ENCODE measurements at places on chromosomes 12 and 14.

GRCh38 chr12:94875525-94875924 is 128.0 kb downstream of the NDUFA12 start:
- peak; percentile 55 for DNase-seq
- no peaks in the 10 kb centered on the region for H3K4me1 ChIP-seq
- no peak overlapping the region for H3K27ac ChIP-seq
- no peaks in the 10 kb centered on the region for H3K36me3 ChIP-seq

DNA sequence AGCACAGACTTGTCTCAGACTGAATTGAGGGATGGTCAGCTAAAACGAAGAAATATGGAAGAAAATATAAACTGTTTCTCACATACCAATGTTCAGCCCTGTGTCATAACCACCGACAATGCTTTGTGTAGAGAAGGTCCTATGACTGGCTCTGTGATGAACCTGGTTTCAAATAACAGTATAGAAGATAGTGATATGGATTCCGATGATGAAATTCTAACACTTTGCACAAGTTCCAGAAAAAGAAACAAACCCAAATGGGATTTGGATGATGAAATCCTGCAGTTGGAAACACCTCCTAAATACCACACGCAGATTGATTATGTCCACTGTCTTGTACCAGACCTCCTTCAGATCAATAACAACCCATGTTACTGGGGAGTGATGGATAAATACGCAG is 7.9 kb upstream of the MAPK1IP1L start:
- no peaks in the 10 kb centered on the region for H3K4me1 ChIP-seq
- peaks cover 4% of the 10 kb centered on the region for H3K36me3 ChIP-seq
- no peak overlapping the region for H3K4me3 ChIP-seq
- DNase-seq: no peak

DNA sequence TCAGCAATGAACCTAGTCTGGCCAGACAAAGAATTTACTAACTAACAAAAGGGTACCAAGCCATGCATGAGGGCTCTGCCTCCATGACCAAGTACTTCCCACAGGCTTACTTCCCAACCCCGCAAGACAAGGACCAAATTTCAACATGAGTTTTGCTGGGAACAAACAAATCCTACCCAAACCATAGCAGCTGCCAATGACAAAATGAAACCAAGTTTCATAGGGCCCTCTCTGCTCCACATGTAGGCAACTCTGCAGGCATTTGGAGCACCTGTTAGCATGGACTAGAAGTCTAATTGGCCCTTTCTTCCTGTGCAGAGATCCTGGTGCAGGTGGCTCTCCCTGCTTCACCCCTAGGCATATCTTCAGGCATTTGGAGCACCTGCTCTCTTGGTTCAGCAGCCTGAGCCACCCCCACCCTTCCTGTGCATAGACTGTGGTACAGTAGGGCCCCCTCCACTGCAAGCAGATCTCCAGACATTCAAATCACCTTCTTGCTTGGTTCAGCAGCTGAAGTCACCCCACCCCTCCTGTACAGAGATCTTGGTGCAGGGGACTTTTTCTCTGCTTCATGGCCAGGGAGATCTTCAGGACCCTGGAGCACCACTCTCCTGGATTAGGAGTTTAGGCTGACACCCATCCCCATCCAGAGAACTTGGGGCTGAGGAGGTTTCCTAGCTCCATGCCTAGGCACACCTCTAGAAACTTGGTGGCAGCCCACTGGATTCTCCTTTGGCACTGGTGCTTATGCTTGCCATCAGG is 308.7 kb downstream of the RPAP3 start:
- DNase-seq: no peak
- no peaks in the 10 kb centered on the region for H3K36me3 ChIP-seq
- H3K4me3 ChIP-seq: no peak overlapping the region
- no peaks in the 10 kb centered on the region for H3K4me1 ChIP-seq
- H3K27ac ChIP-seq: no peak overlapping the region

DNA sequence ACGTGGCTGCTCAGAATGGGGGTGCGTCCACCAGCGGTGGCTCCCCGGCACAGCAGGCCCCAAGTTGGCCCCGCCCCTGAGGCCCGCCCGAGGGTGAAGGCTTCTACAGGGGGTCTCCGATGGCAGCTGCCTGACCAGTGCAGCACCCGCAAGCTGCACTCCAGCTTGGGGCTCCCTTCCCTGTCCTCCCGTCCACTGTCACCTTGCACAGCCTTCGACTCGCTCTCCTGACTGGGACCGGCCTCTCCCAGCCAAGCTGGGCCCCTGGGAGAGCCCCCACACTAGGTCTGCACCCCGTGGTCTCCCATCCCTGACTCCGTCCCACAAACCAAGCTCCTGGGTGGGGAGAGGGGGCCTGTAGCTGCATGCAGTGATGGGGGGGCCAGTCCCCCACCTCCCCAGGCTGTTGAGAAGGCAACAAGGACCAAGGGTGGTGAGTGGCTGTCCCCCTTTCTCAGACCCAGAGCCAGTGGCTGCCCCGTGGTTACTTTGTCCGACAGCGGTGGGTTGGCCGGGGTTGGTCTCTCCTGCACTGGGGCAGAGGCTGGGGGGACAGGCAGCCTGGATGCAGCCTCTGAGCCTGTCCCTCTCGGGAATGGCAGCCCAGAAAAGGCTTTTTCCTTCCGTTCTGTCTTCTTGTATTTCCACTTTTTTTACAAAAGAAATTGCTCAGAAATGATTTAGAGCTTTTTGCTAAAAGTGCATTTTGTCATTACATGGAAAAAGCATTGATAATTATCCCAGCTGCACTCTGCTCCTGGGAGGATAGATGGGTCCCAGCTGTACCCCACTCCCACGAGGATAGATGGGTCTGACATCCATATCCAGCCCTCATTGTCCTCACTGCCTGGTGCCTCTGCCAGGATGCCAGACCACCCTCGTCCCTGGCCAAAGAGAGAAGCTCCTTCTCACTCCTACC is 217.0 kb downstream of the KIF26A start:
- no peaks in the 10 kb centered on the region for H3K27me3 ChIP-seq
- H3K4me1 ChIP-seq: no peaks in the 10 kb centered on the region
- no peak overlapping the region for H3K4me3 ChIP-seq
- no peak overlapping the region for H3K27ac ChIP-seq

DNA sequence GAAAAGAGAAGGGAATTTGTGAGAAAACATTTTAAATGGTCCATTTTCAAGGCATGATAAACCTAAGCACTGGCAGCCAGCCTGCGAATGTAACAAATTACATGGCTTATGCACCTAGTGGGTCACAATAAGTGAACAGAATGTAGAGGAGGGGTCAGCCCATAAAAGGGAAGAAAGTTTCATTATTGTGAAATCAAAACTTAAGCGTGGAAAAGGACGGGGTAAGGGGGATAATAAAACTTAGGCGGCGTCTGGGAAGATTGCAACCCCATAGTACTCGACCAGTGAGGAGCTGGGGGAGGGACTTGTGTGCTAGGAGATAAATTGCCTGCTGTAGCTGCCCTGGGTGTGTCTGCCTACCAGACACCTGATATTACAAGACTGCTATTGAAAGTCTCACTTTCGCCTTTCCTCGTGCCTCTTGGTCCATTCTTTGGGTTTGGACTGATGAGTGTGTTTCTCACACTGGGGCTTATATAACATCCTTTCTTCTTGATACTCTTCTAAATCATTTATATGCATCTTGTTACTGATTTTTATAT is 40.6 kb downstream of the ZDHHC17 start:
- no peak for DNase-seq
- H3K27ac ChIP-seq: no peak overlapping the region
- no peaks in the 10 kb centered on the region for H3K4me1 ChIP-seq
- peaks cover 35% of the 10 kb centered on the region for H3K36me3 ChIP-seq

- no peak for DNase-seq
- H3K27ac ChIP-seq: no peak overlapping the region
- H3K36me3 ChIP-seq: peaks cover 24% of the 10 kb centered on the region
- H3K4me3 ChIP-seq: no peak overlapping the region
Observed at GRCh38 chr14:102029956-102030355, 56.9 kb downstream of the HSP90AA1 start.

GRCh38 chr14:87199381-87199780 is 793.6 kb downstream of the GALC start:
- no peaks in the 10 kb centered on the region for H3K27me3 ChIP-seq
- H3K36me3 ChIP-seq: no peaks in the 10 kb centered on the region
- no peak overlapping the region for H3K27ac ChIP-seq

DNA sequence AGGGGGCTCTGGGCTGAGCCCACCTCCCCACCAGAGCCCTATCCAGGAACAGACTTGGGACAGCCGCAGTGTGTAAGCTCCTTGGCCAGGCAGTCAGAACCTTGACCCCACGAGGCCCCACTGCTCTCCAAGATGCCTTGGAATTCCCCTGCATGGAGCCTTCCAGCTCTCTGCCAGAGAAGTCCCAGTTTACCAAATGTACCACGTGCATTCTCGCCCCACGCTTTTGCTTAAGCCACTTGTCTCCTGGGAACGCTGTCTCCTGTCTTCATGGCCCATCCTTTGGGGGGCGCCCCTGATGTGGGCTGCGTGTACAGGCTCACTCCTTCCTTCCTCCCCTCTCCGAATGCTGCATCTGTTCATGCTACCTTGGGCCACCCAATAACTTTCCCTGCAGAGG is 7.9 kb downstream of the FAIM2 start:
- H3K27ac ChIP-seq: no peak overlapping the region
- no peak overlapping the region for H3K4me3 ChIP-seq
- H3K36me3 ChIP-seq: no peaks in the 10 kb centered on the region
- no peak for DNase-seq

DNA sequence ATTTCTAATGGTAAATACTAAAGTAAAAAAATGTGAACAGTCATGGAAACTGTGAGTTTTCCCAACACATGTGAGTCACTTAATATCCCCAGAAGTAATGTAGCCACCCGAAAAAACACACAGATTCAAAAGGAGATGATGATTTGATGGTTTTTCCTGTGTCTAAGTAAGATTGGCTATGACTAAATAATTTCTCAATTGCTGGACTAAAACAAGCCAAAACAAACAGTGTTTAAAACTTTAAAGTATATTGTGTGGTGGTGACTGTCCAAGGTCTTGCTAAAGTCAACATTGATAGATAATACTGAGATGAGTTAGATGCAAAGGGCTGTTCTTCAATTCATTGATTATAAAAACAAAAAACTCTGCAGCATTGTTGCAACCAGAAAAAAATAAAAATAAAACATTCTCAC is 89.6 kb upstream of the SOX5 start:
- H3K27ac ChIP-seq: no peak overlapping the region
- peaks cover 41% of the 10 kb centered on the region for H3K4me1 ChIP-seq
- no peaks in the 10 kb centered on the region for H3K36me3 ChIP-seq
- no peak overlapping the region for H3K4me3 ChIP-seq

GRCh38 chr14:92582706-92583452 is 69.3 kb downstream of the RIN3 start:
- H3K4me1 ChIP-seq: no peaks in the 10 kb centered on the region
- H3K4me3 ChIP-seq: no peak overlapping the region
- no peak overlapping the region for H3K27ac ChIP-seq
- no peaks in the 10 kb centered on the region for H3K36me3 ChIP-seq

DNA sequence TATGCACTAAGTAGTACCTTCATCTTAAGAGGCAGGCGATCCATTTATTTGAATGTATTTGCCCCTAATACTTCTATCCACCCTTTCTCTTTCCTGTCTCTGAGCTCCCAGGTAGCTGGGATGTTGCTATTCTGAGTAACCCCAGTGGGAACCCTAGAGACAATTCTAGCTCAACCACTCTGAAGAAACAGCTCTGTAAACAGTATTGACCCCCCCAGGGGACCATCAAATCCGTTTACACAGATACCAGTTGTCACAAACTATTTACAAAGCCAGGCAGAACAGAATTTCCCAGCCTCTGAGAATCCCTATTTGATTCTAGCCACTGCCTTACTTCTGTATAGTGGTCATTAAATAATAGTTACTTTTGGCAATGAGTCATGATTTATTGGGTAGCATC is 64.9 kb downstream of the MIPOL1 start:
- DNase-seq: peak; percentile 71
- H3K4me3 ChIP-seq: no peak overlapping the region
- no peaks in the 10 kb centered on the region for H3K36me3 ChIP-seq
- peaks cover 14% of the 10 kb centered on the region for H3K4me1 ChIP-seq
- H3K27me3 ChIP-seq: no peaks in the 10 kb centered on the region

- no peaks in the 10 kb centered on the region for H3K36me3 ChIP-seq
- no peak overlapping the region for H3K4me3 ChIP-seq
- H3K4me1 ChIP-seq: no peaks in the 10 kb centered on the region
- no peak for DNase-seq
Observed at GRCh38 chr14:104499784-104500760, 79.5 kb upstream of the C14orf180 start.

GRCh38 chr12:5200278-5201087 is 156.8 kb downstream of the KCNA5 start:
- no peak overlapping the region for H3K27ac ChIP-seq
- no peaks in the 10 kb centered on the region for H3K27me3 ChIP-seq
- H3K4me3 ChIP-seq: no peak overlapping the region
- peaks cover 43% of the 10 kb centered on the region for H3K4me1 ChIP-seq
- DNase-seq: peak; percentile 88

DNA sequence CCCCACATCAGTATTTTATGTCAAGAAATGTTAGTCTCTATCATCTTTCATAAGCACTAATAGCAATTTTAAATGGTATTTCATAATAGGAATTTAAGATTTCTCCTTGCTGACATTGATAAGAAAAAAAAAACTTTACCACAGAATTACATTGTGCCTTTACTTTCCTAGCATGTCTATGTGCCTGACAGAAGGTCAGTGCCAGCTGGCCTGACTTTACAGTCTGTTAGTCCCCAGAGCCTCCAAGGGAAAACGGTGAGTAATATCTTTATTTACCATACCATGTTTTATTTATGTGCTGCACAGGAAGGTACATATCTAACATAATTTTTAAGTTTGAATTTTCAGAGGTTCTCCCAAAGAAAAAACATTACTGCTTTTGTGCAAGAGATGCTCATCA is 152.0 kb upstream of the AEBP2 start:
- peaks cover 7% of the 10 kb centered on the region for H3K4me1 ChIP-seq
- no peaks in the 10 kb centered on the region for H3K27me3 ChIP-seq

DNA sequence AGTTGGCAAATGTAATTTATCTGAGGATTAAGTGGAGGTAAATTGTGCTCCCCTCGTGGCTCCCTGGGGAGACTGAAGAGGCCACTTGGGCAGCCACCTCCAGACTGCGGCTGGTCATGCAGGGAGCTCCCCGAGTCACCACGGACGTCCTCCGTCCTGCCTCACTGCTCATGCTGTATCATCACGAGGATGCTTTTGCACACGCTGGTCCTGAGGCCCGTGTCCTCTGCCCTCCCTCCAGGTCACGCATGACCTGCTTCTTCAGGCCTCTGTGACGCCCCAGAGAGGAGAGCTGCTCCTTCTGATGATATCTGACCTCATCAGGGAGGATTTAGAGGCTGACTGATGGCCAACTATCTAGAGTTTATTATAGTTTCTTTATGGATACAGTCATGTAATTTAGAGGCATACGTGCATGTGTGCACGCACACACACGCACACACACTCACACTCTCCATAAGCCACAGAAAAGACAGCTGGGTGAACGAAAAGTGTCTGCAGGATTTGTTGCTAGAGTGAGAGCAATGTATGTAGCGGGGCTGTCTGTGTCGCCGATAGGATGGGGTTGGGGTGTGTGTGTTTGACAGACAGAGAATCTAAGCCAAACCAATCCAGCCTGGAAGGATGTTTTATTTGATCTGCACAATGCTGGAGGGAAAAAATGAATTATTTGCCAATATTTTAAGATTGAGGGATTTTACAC is 160.0 kb downstream of the ADGRD1 start:
- no peak overlapping the region for H3K27ac ChIP-seq
- H3K4me3 ChIP-seq: no peak overlapping the region
- no peaks in the 10 kb centered on the region for H3K27me3 ChIP-seq
- no peak for DNase-seq
- H3K4me1 ChIP-seq: peaks cover 16% of the 10 kb centered on the region
- H3K36me3 ChIP-seq: no peaks in the 10 kb centered on the region

Data from neural progenitor cell (in vitro differentiated cells).